ENCODE measurements at places on chromosomes 6 and 20.

GRCh38 chr6:141677598-141678211 lies 455.0 kb upstream of the GJE1 start:
- no peak for DNase-seq

- no peak for DNase-seq
Observed at GRCh38 chr6:45421709-45422502, 44.2 kb upstream of the SUPT3H start.

DNA sequence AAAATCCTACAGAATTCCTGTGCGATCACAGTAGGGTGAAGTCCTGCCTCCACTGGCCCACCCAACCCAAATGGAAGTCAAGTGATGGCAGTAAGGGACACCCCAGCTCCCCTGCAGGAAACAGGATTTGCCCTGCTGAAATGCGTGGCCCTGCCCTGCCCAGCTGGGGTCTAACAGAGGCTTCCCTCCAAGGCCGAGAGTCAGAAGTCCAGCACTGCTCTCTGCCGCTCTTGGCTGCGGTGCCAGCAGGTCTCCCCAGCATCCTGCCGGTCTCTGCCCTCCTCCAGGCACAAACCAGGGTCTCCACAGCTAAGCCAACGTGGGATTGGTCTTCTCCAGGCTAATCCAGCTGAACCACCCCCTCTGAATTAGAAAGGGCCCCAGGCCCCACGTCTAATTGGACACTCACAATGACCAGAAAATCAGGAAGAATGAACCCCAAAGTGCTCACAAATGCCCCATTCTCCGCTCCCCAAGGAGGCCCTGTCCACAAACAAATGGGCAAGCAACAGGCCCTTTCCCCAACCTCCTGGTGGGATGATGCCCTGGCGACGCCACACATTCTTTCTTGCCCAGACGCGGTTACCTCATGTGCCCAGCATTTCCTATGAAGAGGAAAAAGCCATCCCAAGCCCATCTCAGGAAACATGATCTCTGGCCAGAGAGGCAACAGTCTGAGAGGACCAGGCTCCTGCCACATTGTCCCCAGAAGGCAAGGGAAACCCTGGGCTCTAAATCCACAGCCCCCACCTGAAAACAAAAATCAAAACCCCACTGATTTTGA lies 117.2 kb downstream of the BANF2 start:
- DNase-seq = no peak

- no peak for DNase-seq
Observed at GRCh38 chr6:82458147-82458546, 94.5 kb downstream of the TPBG start.

- DNase-seq = no peak
Observed at GRCh38 chr20:55211481-55211880, 736.1 kb downstream of the DOK5 start.

GRCh38 chr6:116406678-116407345 lies 36.1 kb downstream of the DSE start:
- no peak for DNase-seq

DNA sequence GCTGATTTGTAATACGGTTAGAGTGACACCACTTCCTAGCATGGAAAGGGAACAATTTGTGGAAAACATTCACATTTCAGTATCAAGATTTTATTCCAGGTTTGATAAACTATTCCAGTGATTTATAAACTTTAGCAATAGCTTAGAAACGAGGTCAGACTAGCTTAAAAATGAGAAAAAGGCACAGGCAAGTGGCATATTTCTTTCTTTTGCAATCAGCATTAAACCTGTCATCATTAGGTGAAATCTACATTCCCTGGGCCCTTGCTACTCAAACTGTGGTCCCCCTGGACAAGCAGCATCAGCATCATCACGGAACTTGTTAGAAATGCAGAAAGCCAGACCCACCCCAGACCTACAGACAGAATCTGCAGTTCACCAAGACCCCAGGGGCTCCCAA lies 29.9 kb downstream of the TBC1D7 start:
- no peak for DNase-seq

- DNase-seq = no peak
Observed at GRCh38 chr6:48183811-48184605, 73.0 kb upstream of the PTCHD4 start.

DNA sequence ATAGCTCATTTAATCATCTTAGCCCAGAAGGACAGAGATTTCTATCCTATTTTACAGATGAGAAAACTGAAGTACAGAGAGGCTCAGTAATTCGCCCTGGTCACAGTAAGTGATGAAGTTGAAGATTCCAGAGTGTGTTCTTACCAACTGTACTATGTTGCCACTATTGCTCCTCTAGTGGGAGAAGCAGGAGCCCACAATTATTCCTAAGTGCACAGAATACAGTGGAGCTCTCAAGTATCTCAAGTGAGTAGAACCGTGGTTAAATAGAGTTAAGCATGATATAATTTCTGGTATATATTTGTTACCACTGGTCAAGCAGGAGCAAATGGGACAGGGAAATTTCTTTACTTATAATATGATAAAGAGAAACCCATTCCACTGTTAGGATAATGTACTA lies 22.1 kb downstream of the REPS1 start:
- no peak for DNase-seq

- DNase-seq = no peak
Observed at GRCh38 chr6:70797625-70798024, 129.9 kb downstream of the SMAP1 start.

DNA sequence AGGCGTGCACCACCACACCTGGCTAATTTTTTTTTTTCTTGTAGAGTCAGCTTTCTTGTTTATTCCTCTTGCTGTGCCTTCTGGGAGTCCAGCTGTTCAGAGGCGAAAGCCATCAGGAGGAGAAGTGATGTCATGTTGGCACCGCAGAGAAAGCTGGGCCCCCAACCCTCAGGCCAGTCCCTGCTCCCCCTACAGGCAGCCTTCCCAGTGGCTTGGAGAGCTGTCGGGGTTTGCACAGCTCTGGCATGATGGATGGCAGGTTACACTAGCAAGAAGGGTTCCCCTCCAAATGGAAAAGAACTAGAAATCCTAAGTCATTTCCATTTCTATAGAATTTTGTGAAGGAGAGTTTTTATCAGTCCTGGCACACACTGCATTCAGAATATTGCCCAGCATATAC lies 72.6 kb downstream of the C6orf52 start:
- DNase-seq = no peak

DNA sequence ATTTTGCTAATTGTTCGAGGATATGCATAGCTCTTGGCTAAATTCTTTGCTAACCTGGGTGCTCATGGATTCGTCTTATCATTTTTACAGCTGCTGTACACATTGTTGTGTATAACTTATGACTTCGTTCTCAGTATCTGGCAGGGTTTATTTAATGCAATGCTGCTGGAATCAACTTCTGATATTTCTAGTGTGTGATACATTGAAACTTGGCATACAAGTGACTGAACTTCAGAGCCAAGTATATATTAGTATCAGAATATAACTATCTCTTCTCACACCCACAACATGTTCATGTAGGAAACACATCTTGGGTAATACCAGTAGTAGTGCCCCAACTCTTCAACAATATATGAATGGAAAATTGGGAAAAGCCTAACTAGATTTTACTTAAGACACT lies 764.2 kb downstream of the TENT5A start:
- no peak for DNase-seq

GRCh38 chr6:33057222-33058150 lies 16.0 kb downstream of the HLA-DPA1 start:
- DNase-seq = no peak

- no peak for DNase-seq
Observed at GRCh38 chr6:73980096-73980495, 284.1 kb downstream of the CD109 start.
